Fibroblast of skin of left quadriceps (primary cell): ENCODE measurements at places on chromosomes 16 and 17.

GRCh38 chr16:69893106-69893505 lies 58.0 kb upstream of the CLEC18A start:
- DNase-seq: no peak

DNA sequence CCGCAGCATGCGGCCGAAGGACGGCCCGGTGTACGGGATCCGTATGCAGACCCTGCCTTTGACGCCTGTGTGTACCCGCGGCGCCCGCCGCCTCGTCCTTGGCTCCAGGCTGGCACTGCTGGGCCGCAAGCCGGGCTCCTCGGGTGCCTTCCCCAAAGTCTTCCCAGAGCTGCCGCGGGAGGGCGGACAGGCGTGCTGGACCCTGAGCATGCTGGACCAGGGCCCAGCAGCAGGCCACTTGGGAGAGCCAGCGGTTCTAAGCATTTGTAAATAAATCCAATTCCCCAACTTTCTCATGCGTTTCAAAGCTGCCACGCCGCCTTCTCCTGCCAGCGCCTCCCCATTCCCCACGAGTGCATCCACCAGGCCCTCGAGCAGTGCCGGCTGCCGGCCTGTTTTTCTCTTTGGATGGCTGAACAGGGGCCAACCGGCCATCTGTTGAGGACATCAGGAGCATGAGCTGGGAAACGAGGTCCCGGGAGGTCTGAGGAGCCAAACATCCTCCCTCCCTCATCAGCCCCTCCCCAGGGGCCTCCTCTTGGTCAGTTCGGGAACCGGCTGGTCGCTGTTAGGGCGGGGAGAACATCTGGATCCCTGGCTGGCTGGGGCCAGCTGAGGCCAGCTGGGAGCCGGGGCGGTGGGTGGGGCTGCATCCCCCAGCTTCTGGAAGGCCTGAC lies 20.5 kb upstream of the PABPN1L start:
- no peak for DNase-seq

DNA sequence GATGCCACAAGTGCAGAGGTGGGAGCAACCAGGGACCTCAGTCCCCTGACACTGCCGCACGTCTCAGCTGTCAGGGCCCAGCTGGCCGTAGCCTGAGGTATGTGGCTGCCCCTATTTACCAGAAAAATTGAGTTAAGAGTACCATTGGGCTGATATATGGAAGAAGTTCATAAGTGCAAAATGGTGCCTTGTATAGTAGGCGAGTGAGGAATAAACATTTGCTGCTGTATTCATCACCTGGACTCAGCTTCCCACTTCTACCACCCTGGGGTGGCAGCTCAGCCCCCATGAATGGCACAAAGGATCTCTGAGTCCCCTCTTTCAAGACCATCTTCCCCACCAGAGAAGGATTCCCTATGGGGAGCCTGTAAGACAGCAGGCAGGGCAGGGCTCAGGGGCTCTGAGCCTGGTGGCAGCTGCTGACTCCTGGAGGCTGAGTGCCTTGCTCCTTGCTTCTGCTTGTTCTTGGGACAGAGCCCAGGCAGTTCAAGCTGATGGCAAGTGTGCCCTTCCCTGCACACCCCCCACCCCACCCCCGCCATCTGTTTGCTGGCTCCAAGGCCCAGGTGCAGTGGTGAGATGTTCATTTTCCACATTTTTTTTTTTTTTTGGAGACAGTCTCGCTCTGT lies 29.0 kb downstream of the TRPV2 start:
- no peak for DNase-seq

DNA sequence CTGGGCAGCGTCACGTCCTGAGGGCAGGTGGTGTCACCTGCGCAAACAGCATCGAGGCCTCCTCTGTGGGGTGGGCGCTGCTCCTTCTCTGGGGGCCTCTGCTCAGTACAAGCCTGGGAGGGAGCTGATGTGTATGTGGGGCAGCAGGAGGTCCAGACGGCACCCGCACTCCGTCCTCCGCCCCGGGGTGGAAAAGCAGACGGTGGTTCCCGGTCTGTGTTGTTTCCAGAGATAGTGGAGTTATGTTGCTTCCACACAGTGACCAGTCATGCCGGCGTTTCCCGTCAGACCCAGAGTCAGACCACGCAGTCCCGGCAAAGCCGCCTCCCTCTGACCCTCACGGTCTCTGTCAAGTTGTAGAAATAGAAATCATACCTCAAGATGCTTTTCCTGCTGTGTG lies 13.7 kb upstream of the RPL13 start:
- DNase-seq: no peak

DNA sequence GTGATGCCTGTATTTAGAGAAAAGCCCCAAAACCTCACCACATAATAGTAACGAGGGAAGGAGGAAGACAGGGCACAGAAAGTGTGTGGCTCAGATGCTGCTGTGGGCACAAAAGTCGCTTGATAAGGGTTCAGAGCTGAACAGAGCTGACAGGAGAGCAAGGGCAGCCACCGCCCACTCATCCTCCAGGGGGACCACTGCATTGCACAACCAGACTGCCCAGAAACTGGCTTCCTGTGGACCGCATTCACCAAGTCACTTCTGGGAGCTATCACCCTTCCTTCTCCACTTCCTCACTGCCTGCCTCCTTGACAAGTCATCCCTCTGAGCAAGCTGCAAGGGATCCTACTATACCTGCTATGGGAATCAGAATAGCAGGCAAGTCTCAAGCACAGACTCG lies 512.4 kb upstream of the CDH11 start:
- no peak for DNase-seq

DNA sequence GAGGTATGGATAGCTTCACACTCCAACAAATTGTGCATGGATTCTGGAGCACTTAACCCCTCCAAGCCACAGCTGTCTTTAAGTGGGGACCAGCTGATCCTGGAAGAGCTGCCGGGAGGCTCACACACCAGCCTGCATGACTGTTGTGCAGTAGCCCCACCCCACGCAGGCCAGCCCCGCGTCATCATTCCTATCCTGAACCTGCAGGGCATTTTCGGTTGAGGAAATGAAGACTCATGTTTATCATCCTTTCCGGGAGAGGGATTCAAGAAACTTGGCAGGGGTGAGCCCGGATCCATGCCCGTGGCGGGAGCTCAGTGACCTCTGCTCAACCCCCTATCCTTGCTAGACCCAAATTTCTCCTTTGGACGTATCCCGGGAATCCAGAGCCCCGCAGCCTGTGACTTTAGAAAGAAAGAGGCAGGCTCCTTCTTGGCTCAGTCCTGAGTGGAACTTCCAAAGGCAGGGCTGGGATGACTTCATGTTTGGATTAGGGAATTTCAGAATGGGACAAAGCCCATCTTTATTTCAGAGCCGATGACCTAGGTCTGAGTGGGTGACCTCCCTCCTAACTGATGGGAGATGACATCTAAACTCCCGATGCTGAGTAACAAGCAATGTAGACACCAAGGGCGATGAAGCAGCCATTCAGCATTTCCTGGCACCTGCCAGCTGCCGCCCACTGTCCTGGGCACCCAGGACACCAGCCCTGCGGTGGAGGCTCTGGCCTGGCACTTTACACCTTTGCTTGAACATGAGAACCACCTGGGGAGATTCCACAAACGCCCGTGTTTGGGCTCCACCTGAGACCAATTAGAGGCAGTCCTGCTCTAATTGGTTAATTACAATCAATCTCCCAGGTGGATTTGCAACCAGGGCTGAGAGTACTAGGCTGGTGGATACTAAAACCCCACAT lies 43.3 kb upstream of the CMIP start:
- no peak for DNase-seq

DNA sequence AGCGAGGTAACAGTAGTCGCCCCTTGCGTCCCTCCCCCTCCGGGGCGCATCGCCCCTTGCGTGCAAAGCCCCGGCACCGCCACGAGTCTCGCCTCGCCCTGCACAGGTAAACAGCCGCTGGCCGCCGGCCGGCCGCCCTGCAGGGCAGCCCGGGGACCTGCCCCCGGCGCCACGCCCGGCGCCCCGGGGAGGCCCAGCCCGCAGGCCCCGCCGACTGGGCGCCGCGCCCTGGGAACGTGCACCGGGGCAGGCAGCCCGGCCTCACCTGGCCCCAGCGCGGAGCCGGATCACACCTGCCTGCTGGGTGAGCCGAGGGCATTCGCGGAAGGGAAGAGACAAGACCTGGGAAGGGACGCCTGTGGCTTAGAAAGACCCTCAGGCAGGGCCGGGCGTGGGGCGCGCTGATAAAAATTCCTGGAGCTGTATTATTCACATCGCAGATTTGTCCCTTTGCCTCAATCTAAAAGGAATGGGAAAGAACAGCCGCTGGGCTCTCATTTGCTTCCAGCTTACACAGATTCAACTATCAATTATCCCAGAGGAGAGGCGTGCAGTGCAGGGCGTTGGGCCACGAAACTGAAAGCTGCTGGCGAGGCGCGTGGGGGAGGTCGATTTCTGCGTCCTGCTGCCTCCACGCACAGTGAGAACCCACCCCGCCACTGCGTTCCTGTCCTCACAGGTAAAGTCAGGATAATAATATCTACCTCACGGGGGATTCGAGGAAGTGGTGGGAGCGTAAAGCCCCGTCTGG lies 451.9 kb downstream of the SLC39A11 start:
- DNase-seq: no peak
